Bronchial epithelial cell (primary cell): ENCODE measurements at places on chromosomes 5 and 9. TPM values are rescaled to one million over a fixed set of nuclear protein-coding genes. Genes with fewer than 3 reads are reported as not detected.
A peak's percentile ranks its signal among the peaks of the same experiment; 100 is the strongest.

The UBQLN1 gene
- 96.4 and 124 TPM in 2 replicates for total RNA-seq

The SUSD1 gene
- 6.9 and 9.0 TPM in 2 replicates for total RNA-seq

GRCh38 chr9:78746010-78746409 lies 449.1 kb downstream of the PSAT1 start:
- DNase-seq, result no peak

The KIF24 gene
- 0.26 and 0.38 TPM in 2 replicates for total RNA-seq

DNA sequence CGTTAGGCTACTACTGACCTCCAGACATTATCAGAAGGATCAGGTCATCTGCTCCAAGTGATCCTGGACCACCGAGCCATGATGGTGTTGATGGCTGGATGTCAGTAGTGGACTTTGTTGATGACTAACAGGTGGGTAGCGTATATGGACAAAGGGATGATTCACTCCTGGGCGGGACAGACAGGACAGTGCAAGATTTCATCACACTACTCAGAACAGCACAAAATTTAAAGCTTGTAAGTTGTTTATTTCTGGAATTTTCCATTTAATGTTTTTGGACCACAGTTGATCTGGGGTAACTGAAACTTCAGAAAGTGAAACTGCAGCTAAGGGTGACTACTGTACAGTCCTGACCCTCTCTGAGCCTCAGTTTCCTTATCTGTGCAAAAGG lies 12.7 kb downstream of the PDGFRB start:
- DNase-seq, result peak; percentile 92

DNA sequence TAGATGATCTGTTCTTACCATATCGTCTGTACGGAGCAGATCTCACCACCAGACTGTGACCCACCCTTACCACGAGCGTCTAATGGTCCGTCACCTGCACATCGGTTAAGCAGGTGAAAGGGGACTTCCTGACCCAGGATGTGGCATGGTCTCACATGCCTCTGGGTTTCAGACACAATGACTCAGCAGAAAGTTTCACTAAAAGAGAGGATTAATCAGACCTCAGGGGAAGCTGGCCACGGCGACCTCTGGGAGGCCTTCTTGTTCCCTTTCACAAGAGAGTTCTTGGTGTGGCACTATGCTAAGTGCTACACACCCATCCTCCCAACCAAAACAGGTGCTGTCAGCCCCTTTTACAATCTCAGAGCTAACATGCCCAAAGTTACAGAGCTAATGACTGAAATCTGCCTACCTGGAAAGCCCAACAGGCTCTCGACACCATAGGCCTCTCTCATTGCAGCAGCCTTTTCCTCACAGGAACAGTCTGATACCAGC lies 41.6 kb downstream of the ADAMTS12 start:
- peak; percentile 3 for DNase-seq

DNA sequence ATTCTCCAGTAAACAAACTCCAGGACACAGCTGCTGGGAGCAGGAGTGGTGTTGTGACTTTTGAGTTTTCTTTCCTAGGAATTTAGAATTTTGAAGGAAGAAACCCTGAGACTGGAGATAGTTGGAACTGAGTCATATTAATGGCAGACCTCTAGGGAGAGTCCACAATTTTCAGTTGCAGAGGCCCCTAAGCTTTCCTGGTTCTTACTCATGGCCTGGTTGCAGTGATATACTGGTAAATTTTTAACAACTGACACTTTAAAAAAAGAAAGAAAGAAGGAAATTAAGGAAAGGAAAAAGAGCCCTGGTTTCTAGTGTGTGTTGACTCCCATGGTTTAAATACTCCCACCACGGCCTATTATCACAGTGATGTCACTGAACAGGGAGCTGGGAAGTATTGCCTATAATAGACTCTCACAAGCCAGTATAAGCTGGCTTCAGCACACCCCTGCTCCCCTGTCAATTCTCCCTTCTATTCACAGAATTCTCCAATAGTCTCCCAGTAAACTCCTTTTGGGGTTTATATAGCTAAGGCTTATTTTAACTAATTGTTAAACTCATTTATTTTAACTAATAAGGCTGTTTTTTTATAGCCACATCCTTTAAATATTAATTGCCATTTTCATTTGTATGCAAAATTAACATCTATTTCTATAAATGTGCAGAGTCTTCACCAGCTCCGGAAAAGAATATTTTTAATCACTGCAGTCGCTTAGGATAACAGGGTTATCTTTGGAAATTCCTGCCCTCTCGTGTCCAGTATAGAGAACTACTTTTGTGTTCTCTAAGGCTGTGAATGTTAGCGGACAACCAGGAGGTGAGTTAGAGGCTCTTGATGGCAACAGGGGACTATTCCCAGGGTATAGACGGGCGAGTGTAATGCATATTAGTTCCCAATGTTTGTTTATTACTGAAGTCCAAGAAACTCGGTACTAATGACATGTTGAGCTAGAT lies 59.7 kb downstream of the GGTA1 start:
- DNase-seq, result peak; percentile 31

The NIM1K gene
- total RNA-seq, result 0.38 TPM in 1 of 2 replicates, not detected in the other

GRCh38 chr9:82993856-82994605 lies 68.9 kb downstream of the RASEF start:
- DNase-seq, result peak; percentile 87

- no peak for DNase-seq
Measured at GRCh38 chr5:66538126-66538525, 58.1 kb upstream of the MAST4 start.

The SHISAL2B gene
- not detected in 2 replicates for total RNA-seq

- peak; percentile 44 for DNase-seq
Measured at GRCh38 chr9:126705767-126706697, 92.3 kb downstream of the LMX1B start.

GRCh38 chr5:1325191-1325741 lies 19.6 kb downstream of the CLPTM1L start:
- DNase-seq, result no peak

The TRPM6 gene
- total RNA-seq, result under 0.01 and 0.26 TPM in 2 replicates
